ENCODE measurements at places on chromosomes 3 and 15. TPM values are rescaled to one million over a fixed set of nuclear protein-coding genes. Genes with fewer than 3 reads are reported as not detected.

The SLC22A14 gene
- total RNA-seq = not detected

The USP19 gene
- total RNA-seq = 23.8 TPM

The METTL6 gene
- 19.3 TPM for total RNA-seq

The ACTRT3 gene
- 2.2 TPM for total RNA-seq

The CYP19A1 gene
- not detected for total RNA-seq

The PRKAR2A gene
- 16.9 TPM for total RNA-seq

The HCLS1 gene
- not detected for total RNA-seq

The MYO5C gene
- 0.16 TPM for total RNA-seq

The ITPKA gene
- total RNA-seq = 5.7 TPM

The SLC2A2 gene
- not detected for total RNA-seq

The CXCR6 gene
- total RNA-seq = not detected

The SERINC4 gene
- not detected for total RNA-seq

The CPLX3 gene
- not detected for total RNA-seq

The SCAANT1 gene
- total RNA-seq = not detected

The RGMA gene
- total RNA-seq = 3.6 TPM

The POPDC2 gene
- total RNA-seq = not detected

The TLR9 gene
- total RNA-seq = not detected

The PAQR5 gene
- 10.5 TPM for total RNA-seq

Measured in SJSA1 (cell line).